ENCODE measurements at places on chromosomes 1 and 21.

GRCh38 chr1:107105914-107106313, 34.9 kb upstream of the NTNG1 start:
- DNase-seq = no peak

- DNase-seq = no peak
These were observed 183.1 kb downstream of the ZSCAN20 start for GRCh38 chr1:33655496-33655895.

DNA sequence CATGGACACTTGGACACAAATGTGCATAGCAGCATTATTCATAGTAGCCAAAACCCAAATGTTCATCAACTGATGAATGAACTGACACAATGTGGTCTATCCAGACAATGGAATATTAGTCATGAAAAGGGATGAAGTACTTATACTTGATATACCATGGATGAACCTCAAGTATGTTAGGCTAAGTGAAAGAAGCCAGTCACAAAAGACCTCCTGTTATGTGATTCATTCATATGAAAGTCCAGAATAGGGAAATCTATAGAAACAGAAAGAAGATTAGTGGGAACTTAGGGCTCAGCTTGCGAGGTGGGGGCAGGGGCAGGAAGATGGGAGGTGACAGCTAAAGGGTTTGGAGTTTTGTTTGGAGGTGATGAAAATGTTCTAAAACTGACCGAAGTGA, 7.4 kb downstream of the KCNE1 start:
- DNase-seq = no peak

DNA sequence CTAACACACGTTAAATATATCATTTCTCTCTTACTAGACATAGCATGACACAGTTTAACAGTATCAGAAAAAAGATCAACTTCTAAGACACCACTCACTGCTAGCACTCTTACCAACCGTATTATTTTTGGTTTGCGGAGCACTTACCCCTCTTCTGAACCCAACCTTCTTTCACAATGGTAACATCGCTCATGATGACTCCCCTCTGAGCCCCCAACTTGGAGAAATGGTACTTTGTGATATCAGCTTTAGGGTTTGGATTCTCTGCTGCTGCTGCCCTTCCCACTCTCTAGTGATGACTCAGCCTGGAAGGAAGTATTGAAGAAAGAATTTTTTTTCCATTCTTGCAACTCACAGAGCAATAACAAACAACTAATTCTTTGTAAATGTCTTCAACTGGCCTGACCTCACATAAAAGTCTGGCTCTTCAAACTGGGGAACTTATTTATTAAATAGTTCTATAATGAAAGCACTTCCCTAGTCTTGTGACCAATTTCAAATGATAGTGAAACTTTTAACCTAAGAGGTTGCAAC, 7.0 kb downstream of the AKT3 start:
- no peak for DNase-seq

- DNase-seq = no peak
These were observed 99.0 kb downstream of the LTN1 start for GRCh38 chr21:28893687-28894086.

GRCh38 chr1:81298266-81298665, 502.5 kb upstream of the ADGRL2 start:
- DNase-seq = no peak

- DNase-seq = no peak
These were observed 38.2 kb upstream of the USH2A start for GRCh38 chr1:216461466-216461865.

- DNase-seq = no peak
These were observed 24.1 kb upstream of the ZNF436 start for GRCh38 chr1:23393706-23394105.

- no peak for DNase-seq
These were observed 2.6 kb downstream of the MTF2 start for GRCh38 chr1:93081716-93082115.

- no peak for DNase-seq
These were observed 6.8 kb upstream of the ERO1B start for GRCh38 chr1:236288620-236288976.

- no peak for DNase-seq
These were observed 33.0 kb upstream of the CR2 start for GRCh38 chr1:207421078-207421477.

GRCh38 chr1:6935361-6935883, 150.2 kb downstream of the CAMTA1 start:
- DNase-seq = no peak

- no peak for DNase-seq
These were observed 54.8 kb downstream of the EIF4G3 start for GRCh38 chr1:21121764-21122471.

All from activated naive CD4-positive, alpha-beta T cell (primary cell).